ENCODE measurements at places on chromosomes 7 and 10. TPM values are rescaled to one million over a fixed set of nuclear protein-coding genes. Genes with fewer than 3 reads are reported as not detected.

The CLEC5A gene
- total RNA-seq: 0.16 TPM

The VAX1 gene
- total RNA-seq: not detected

The IL6 gene
- 0.56 TPM for total RNA-seq

The SLC13A4 gene
- not detected for total RNA-seq
